ENCODE measurements at places on chromosomes 16 and 17.

GRCh38 chr16:17718495-17718894, 247.7 kb upstream of the XYLT1 start:
- no peak for DNase-seq

DNA sequence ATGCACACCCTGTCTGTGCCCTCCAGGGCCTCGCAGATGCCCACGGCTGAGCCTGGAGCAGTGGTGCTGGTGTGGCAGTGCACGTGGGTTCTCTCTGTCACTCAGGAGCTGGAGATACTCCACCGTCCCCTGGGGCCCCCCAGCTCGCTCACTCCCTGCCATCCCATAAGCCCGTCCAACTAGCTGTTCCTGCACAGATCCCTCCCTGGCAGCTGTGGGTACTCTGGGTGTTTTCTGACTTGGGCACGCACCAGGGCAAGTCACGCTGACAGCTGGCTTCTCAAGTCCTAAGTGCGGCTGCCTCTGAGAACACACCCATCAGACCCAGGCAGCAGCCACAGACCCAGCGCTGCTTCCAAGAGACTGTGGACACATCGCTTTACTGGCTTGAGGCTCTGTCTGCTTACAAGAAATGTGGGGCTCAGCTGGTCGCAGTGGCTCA, 25.4 kb upstream of the ITGB4 start:
- no peak for DNase-seq

GRCh38 chr17:41392278-41392677, 5.1 kb downstream of the KRT31 start:
- DNase-seq, result no peak

DNA sequence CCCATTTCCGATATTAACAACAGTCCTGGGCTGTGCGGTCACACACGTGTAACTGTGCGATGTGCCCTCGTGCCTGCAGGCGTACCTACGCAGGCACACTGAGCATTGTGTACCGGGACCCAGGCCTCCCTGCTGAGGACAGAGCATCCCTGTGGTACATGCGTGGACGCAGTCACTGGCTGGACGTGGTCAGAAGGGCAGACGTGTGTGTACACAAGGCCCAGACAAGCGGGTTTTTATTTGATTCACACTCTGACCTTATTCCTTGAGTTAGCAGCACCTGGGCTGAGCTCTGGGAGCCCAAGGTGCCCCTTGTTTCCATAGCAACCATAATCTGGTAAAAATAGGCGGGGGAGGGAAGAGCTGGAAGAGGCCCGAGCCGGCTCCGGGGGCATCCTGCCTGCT, 19.5 kb downstream of the RAP1GAP2 start:
- DNase-seq, result no peak

GRCh38 chr17:36890398-36891168, 46.7 kb upstream of the LHX1 start:
- no peak for DNase-seq

DNA sequence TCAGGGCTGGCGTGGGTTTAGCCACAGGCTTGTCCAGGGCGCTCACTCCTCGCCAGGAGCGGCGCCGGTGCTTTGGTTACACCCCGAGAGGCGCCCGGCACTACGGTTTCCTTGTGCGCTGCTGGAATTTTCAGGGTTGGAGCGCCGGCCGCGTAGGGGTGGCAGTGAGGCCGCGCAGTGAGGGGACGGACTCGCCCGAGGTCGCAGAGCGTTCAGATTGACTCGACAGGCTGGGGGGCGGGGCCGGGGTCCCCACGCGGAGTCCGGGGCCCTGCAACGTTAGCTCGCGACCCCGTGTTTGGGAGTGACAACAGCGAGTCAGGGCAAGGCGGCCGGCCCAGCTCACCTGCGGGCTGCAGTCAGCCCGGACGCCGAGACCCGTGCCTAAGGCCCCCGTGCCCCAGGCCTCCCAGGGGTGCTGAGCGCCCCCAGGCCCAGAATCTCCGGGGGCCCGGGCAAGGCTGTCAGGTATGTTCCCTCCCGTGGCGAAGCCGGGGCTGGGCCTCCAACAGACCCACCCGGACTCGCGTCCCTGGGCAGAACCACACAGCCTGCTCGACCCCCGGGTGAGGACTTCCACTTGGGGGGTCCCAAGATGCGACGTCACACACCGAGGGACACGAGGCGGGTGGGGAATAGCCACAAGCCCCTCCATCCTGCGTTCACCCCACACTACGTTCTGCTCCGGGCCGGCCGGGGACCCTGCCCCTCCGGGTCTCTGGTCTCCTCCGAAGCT, 1.3 kb upstream of the ACTG1 start:
- DNase-seq, result peak; percentile 73

GRCh38 chr16:27463741-27464591, 62.0 kb downstream of the IL21R start:
- no peak for DNase-seq

DNA sequence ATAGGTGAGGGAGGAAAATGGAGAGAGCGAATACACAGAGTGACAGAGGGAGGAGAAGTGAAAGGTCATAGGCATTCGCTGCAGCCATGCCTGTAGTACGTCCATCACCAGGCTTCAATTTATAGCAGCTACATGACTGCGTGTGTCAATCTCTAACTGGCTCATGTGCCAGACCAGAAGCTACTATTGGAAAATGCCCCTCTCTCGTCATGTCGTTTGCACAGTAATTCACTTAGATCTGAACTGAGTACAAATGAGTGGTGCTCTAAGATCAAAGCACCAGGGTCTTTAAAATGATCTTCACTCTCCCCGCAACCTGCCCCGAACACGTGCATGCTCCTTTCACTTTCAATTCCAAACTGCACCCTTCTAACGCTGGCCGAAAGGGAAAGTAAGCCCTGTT, 51.3 kb downstream of the ADCY9 start:
- DNase-seq, result no peak

DNA sequence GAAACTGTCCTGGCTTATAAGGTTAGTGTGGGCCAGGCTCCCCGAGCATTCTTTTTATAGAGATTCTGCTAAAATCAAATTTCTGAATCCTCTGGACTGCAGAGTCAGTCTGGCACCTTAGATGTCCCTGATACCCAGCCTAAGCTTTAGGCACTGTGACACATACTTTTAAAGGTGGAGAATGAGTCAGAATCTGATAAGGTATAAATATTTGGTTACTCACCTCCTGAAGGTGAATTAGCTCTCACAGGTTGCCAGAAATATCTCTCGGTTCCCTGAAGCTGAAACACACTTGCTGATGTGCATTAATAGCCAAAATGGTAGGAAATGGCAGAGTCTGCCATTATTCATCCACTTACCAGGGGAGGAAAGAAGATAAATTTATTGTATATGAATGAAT, 446.9 kb downstream of the UTP18 start:
- DNase-seq, result no peak

- no peak for DNase-seq
These were observed 37.6 kb downstream of the CBFA2T3 start for GRCh38 chr16:88939245-88939971.

- no peak for DNase-seq
These were observed 21.4 kb downstream of the MPRIP start for GRCh38 chr17:17063546-17064122.

DNA sequence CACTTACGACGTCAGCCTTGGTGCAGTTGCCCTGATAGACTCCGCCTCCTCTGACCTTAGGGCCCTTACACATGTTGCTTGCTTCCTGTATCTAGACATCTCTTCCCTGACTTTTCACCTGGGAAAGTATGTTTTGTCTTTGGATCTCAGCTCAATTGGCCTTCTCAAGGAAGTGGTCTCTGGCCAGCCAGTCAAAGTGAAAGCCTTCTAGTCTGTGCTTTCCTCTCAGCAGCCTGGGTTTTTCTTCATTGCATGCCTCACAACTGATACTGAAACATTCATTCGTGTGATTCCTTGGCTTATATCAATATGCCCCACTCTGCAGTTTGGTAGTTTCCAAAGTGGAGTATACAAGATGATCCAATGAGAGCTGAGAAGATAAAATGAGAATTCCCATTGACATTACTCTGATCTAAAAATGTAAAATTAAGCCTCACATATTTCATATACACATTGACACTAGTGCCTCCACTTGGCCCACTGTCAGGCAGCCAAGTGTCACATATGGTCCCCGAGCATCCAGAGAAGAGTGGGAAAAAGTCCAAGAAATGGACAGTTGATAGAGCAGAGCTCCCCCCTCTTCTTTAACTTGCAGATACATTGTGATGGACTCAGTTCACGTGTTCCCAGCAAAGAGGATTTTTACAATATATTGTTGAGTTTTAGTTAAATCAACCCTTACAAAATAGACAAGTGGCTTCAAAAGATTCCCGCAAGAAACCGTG, 371.2 kb upstream of the ASIC2 start:
- peak; percentile 14 for DNase-seq

GRCh38 chr17:57551321-57552079, 193.6 kb downstream of the CCDC182 start:
- DNase-seq, result peak; percentile 79

DNA sequence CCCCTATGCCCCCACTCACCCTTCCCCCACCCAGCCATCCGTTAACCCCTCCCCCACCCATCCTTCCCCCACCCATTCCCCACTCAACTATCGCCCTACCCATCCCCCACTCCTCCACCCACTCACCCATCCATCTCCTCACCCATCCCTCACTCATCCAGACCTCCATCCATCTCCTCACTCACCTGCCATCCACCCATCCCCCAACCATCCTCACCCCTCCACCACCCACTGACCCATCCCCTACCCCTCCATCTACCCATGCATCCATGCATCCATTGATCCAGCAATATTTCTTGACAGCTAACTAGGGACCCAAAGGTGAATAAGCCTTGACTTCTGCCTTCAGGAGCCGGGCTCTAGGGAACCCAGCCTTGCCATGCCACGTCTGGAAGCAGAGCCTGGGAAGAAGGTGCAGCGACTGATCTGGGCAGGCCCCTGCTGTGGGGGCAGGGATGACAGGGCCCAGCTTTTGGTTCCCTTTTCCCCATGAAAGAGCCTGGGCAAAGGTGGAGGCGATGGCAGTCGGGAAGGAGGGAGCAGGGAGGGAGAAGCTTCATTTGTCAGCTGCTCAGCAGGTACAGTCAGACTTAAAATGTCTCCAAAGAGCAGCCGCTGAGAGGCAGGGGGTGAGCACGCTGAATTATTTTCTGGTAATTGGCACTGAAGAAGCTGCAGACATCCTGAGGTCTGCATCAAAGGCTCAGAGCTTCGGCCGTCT, 23.1 kb upstream of the DOC2B start:
- DNase-seq, result no peak

GRCh38 chr16:81692021-81692420, 87.1 kb upstream of the PLCG2 start:
- no peak for DNase-seq

GRCh38 chr17:19876529-19877161, 8.9 kb upstream of the ULK2 start:
- DNase-seq, result no peak

DNA sequence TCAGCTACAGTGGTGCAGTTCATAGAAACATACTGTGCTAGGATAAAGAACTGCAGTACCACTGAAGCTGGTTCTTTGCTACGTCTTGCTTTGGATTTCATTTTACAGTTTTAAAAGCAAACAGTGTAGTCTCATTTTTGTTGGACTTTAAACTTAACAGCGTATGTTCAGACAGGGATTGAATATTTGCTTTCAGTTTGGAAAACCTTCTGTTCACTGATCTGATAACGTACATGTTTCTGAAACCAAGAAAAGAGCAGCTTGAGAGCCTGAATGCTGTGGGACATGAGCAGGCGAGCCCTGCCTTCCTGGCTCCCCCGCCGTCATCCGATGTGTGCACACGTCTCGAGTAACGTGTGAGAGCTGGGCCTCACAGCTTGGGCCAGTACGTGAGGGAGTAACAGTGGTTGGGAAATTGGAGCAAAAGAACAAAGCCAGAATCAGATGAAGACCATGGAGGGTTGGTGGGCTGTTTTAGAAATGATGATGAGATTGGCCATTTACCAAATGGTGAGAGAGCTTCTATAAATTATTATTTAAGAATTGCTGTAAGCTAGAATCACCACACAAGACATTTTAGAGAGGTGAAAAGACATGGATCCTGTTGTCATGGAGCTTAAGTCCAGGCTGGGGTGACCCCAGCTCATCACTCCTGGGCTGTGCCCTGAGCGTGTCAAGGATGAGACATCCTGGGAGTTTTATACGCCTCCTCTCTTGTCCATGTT, 20.8 kb upstream of the CLEC18C start:
- DNase-seq, result no peak

DNA sequence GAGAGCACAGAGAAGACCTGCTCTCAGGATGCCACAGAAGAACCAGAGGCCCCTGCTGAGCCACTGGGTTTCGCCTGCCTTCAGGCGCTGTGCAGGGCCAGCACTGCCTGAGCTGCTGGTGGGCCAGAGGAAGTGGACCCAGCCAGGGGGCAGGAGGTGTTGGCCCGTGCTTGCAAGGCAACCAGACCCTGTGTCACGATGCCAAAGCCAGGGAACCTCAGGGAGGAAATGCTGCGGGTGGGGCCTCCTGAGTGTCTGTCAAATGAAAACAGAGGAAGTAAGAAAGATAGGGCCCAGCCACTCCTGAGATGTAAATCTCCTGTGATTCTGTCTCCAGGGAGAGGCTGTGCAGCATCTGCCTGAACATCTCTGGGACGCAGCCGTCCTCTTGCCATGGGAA, 58.1 kb upstream of the ADORA2B start:
- DNase-seq, result no peak

DNA sequence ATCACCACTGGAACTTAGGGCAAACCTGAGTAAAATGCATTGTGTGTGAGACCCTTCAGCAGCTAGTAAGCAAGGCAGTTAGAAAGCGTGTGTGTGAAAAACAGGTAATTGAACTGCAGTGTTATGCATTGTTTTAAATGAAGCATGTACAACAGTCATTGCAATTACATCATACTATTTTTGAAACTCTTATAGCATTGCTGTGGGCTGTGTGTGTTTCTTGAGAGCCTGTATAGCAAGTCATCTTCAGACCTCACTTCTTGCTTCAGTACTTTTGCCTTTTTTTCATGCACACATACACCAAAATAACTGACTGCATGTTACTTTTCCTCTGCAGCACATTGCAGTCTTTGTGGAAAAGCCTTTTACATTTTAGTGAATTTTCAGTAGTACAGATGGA, 19.2 kb downstream of the PTRH2 start:
- no peak for DNase-seq

DNA sequence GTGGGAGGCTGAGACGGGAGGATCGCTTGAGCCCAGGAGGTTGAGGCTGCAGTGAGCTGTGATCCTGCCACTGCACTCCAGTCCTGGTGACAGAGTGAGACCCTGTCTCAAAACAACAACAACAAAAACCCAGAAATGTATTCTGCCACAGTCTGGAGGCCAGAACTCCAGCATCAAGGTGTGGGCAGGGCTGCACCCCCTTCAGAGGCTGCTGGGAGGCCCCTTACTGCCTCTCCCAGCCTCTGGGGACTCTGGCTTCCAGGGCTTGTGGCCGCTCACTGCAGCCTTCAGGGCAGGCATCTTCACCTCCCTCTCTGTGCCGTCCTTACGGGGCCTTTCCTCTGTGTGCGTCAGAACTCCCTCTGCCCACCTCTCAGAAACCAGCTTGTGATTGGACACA, 209.4 kb upstream of the GSE1 start:
- DNase-seq, result no peak
